ENCODE measurements at places on chromosomes 1 and 21.

GRCh38 chr21:15084668-15085067 lies 19.9 kb upstream of the NRIP1 start:
- DNase-seq, result no peak

DNA sequence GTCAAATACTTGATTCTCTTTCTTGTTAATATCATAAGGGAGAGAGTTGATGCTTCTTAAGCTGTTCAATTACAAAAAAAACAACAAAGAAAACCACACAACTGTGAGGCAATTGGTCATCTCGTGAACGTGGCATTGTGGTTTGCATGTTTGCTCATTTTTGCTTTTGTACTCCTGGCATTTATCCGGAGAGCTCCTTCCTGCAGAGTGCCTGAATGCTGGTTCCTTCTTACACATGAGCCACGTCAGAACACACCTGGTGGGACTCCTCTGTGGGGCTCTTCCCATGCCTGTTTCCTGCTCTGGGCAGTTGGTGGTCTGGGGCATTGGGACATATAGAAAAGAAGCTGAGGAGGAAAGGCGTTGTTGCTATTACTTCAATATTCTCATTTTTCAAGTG lies 25.7 kb downstream of the KCNK1 start:
- peak; percentile 78 for DNase-seq

DNA sequence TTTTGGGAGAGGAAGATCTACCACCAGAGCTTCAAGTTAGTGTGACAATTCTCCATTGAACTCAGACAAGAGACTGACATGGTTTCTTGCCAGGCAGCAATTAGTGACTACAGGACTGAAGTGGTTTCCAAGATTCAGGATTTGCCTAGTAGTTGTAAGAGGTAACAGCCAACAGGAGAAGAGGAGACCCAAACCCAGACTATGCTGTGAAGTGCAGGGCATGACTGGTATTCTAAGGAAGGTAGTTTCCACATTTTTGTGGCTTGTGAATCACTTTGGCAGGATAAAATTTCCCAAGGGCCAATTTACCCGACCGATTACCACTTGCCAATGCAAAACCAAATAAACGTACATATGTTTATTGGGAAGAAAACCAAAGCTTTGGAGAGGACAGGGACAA lies 14.7 kb upstream of the RAP1A start:
- DNase-seq, result peak; percentile 82

DNA sequence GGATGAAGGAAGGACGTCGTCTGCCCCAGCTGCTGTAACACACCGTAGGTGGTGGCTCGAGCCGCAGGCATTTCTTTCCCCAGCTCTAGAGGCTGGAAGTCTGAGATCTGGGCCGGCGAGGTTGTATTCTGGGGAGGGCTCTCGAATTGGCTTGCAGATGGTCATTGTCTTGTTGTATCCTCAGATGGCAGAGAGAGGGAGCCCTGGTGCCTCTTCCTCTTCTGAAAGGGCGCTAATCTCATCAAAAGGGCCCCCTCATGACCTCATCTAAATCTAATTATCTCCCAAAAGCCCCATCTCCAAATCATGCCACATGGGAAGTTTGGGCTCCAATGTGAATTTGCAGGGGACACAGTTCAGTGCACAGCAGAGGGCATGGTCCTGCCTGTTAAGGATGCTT lies 109.0 kb downstream of the SIK1 start:
- no peak for DNase-seq

DNA sequence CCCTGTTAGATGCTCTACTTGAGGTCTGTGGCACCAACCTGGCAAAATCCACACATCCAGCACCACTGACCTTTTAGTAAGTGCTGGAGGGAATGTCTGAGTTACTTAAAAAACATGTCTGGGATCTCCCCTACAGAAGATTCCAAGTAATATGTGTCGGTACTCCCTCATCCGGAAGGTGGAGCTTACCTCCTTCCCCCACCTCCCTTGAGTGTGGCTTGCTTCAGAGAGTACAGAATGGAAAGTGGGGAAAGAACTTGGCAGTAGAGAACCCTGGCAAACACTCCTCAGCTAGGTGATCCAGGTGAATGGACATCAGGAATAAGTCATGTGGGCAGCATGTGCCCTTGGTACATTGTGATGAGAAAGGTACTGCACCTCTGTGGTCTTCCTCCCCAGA lies 49.0 kb upstream of the BCAR3 start:
- DNase-seq, result no peak

GRCh38 chr1:212683357-212683722 lies 16.3 kb downstream of the BATF3 start:
- no peak for DNase-seq

DNA sequence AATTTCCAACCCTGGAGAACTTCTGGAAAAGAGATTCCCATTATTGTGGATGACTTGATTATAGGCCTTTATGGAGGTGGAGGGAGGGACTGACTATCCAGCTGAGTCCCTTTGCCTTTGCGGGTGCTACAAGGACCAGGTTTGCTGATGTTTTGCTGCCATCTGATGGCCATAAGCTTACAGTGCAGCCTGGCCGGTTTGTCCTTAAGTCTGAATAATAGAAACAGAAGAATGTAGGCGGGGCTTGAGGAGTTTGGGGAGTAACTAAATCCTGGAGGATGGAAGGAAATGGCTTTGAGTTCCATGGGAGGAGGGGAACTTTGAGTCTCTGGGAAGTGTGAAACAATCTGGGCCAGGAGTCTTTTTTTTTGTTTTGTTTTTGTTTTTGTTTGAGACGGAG lies 55.7 kb upstream of the CD1D start:
- DNase-seq, result peak; percentile 95

- DNase-seq, result no peak
Observed at GRCh38 chr1:172465617-172466016, 21.7 kb upstream of the PIGC start.

DNA sequence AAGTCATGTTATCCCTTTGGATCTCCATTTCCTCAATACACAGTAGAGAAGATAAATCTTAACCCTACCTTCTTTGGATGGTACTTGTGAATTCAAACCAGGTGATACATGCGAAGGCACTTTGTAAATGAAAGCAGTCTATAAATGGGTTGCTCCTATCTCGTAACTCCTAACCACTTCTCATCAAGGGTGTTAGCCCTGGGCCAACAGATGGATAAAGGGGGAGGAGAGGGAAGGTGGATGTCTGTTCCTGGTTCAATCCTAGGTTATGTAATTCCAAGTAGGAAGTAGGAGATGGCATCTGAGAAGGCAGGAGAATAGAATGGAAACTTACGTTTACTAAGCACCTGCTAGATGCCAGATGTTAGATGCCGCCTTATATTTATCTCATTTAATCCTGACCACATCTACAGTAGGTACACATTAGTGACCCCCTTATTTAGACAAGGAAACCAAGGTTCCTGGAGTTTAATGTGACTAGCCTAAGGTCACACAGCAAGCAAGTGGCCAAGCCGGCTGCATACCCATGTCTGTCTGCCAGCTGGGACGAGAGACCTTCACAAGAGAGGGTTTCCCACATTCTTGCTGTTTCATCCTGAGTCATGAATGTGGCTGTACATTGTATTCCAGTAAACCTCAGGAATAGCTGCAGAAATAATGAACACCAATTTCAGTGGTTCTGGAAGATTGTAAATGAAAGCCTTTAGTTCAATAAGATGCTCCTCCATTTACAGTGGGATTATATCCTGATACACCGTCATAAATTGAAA lies 47.7 kb downstream of the ELAVL4 start:
- DNase-seq, result peak; percentile 20

- DNase-seq, result no peak
Observed at GRCh38 chr1:41720861-41721410, 197.8 kb downstream of the HIVEP3 start.

- DNase-seq, result no peak
Observed at GRCh38 chr21:44845418-44846223, 27.8 kb upstream of the SUMO3 start.

DNA sequence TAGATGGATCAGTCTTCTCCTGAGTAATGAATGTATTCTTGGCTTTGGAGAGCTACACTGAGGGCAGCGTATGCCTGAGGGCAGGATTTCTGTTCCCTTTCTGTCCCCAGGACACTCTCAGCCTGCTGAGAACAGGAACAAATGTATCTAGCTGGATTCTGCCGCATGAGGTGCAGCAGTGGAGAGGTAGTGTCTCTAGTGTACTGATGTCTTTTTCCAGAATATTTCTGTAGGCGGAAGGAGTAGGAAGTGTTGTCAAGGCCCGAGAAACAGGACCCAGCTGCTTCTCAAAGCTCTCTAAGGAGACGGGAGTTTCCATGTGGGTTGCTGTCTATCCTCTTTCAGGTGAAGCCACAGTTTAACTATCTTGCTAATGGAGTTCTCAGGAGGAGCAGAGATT lies 65.5 kb downstream of the MT1HL1 start:
- DNase-seq, result no peak

GRCh38 chr1:222058249-222058648 lies 316.4 kb upstream of the DUSP10 start:
- no peak for DNase-seq

DNA sequence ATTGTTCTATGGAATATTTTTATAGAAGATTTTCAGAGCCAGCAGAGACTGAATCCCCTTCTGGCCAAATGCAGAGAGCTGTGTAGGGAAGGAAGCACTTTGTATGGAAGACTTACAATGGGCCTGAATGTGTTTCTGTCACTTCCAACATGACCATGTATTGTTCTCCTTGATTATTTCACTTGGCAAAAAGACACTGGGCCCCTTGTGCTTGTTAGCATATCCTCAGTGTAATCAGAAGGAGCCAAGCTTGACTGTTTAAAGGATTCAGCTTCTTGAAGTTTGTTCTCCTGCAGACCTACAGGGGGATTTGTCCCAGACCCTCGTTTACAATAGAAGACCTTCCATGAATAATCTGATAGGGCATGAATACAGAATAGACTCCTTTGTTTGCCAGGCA lies 48.1 kb upstream of the UBE2U start:
- no peak for DNase-seq

DNA sequence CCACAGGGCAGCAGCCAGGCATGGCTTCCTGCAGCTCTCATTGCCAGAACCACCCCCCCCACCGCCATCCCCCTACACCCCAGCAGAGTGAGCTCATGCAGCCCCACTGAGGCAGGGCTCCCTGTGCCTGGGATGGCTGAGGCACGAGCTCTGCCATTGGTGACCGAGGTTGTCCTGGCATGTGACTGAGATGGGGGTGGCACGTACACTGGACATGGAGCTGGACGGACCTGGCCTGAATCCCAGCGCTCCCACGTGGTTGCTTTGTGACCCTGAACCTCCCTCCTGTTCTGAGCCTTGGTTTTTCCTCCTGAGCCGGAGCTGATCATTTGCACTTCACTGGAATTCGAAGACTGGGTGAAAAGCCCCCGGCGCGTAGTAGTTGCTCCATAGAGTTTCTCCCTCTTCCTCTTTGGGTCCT lies 28.3 kb downstream of the ALPL start:
- no peak for DNase-seq

GRCh38 chr1:165284454-165284853 lies 72.1 kb downstream of the LMX1A start:
- no peak for DNase-seq

- no peak for DNase-seq
Observed at GRCh38 chr1:73886716-73887115, 311.3 kb downstream of the LRRIQ3 start.

- DNase-seq, result no peak
Observed at GRCh38 chr21:28454564-28455252, 538.0 kb downstream of the LTN1 start.

- no peak for DNase-seq
Observed at GRCh38 chr1:98352378-98352777, 309.1 kb upstream of the SNX7 start.

GRCh38 chr1:58722414-58722813 lies 22.6 kb upstream of the MYSM1 start:
- no peak for DNase-seq

- no peak for DNase-seq
Observed at GRCh38 chr1:184191181-184191621, 139.7 kb downstream of the TSEN15 start.

DNA sequence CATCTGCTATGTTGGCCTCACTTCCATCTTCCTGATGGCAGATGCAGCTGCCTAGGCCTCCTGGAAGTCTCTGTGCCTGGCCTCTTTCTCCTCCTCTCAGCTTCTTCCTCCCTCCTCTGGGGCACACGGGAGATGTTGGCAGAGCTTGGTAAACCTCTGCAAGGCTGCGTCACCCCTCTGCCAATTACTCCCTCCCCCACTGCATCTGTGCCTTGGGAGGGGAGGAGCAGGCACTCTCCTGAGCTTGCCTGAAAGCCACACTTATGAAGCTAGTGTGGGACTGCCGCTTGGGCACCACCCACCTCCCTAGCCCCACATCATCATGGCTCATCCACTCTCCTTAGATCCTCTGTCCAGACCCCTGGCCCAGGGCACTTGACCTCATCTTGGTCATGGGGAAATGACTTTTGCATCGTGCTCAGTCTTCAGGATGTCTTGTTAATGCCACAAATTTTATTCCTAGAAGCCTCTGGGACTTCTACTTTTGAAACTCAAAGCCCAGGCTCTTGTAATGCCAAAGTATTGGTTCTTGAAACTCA lies 7.3 kb upstream of the TMEM51 start:
- DNase-seq, result no peak

DNA sequence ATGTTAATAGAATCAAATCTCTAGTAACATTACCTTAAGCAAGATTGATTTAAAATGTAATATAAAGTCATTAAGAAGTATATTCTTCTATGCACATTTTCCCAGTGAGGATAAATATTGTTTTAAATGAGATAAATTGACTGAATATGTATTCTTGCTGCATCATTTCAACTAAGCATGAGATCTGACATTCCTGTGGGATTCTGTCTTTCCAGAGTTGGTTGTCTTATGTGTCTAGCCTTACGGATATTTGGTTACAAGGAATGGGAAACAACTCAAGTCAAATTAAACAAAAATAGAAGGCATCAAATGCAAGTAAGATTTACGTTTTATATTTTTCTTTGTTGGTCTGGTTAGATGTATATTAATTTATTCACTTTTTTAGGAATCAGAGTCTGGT lies 287.5 kb downstream of the PTGER3 start:
- DNase-seq, result no peak

GRCh38 chr1:40041466-40041838 lies 923 bp downstream of the CAP1 start:
- no peak for DNase-seq

DNA sequence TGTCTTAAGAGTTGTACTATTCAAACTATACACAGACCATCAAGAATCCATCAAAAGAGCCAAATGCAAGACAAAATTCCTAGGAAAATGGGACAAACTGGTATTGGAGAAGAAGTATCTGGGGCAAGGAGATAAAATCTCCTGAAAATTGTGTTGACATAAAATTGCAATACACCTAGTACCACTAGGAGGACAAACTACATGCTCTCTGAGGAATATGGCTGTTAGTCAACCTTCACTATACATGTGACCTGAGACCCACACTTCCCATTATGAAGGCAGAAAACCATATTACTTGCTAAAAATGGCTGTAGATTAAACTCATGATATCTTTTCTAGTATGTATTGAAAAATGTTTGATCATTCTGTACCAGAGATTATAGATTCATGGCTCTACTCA lies 30.0 kb downstream of the IRF2BP2 start:
- no peak for DNase-seq

GRCh38 chr1:204294357-204294756 lies 65.4 kb downstream of the PLEKHA6 start:
- peak; percentile 91 for DNase-seq

DNA sequence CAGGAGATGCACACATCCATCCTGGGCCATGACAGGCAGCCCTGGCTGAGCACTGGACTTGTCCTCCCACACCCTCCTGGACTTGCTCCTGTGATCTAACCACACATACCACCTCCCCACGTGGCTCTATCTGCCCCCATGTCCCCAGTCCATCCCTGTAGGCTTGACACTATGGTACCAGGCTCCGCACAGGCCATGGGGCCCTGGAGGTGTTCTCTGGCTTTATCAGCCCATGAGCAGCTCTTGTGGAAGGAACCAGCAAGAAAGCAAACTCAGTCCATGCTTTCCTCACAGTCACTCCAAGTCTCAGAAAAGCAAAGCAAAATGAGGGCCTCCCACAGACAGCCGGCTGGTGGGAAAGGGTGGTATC lies 61.6 kb downstream of the CD46 start:
- DNase-seq, result no peak

Data from H4 (cell line).